D721Med (cell line): ENCODE measurements at places on chromosomes 13 and 19.

- DNase-seq = peak; percentile 61
These were observed 33.3 kb downstream of the MCF2L start for GRCh38 chr13:113002206-113002912.

- no peak for DNase-seq
These were observed 103.5 kb downstream of the SUCLA2 start for GRCh38 chr13:47897411-47898050.

- DNase-seq = no peak
These were observed 47.5 kb upstream of the ZNF43 start for GRCh38 chr19:21883516-21883915.

DNA sequence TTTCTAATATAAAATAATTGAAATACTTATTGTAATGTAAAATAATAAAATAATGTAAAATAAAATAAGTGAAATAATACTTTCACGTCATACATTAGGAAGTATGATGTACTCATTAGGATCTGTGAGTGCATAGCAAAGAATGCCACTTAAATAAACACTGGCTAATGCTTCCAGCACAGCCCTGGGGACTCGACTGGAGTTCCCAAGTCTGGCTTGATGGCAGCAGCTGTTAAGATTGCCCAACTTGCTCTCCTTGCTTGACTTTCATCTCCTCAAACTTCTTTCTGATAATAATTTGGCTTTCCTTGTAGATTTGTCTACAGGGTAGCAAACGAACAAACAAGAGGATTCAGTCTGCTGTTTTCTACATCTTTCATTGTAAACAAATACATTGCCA, 191.9 kb downstream of the COG6 start:
- DNase-seq = no peak

DNA sequence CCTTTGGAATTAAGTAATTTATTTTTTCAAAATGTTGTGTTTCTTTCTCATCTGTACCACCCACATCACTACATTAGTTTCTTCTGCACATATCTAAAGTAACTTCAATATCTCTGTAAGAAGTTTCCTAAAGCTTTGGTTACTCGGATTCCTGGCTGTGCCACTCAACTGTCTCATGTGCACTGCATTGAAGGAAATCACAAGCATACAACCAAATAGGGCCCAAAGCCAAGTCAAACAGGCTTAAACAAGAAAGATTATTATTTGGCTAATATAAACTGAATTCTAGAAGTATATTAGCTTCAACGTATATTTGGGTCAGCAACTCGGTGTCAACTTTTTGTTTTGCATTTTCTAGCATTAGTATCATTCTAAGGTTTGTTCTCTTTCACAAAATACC, 1647.6 kb upstream of the SPRY2 start:
- DNase-seq = no peak
